ENCODE measurements at places on chromosomes 3 and 15.

DNA sequence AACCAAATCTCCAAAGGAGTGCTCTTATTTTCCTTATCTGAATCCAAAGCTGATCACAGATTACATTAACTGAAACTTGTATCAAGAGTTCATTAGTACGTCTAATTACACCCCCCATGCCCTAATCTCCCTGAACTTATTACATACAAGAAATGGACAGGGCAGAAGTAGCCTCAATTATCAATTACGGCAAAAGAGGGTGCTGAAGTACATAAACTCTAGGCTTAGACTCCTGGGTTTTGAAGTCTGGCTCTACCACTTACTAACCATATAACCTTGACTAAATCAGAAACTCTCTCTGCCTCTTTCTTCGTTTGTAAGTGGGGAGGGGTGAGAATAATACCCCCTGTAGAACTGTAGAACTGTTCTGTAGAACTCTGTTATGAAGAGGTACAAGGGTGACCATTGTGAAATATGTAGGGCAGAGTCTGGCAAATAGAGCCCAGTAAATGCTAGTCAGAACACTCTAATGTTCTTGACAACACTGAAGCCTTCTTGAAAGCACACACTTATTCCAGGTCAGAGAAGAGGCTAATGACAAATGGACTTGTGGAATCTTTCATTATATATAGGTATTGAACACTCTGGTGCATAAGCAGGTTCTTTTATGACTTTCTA is 19.6 kb upstream of the OR5K4 start:
- DNase-seq = no peak

DNA sequence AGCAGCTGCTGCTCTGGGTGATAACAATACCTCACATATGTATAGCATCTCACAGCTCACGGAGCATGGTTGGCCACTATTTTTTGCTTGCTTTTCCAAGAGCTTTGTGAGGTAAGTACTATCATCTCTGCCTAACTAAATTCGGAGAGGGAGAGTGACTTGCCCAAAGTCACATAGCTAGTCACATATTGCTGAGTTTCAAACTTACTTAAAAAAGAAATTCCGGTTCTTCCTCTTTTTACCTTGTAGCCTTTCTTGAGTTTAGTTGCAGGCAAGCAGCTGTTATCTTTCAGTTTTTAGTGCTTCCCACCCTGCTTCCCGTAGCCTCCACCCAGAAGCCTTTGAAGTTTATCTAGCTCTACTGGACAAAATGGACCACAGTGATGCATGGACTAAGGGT is 309.2 kb downstream of the PDCD6IP start:
- DNase-seq = no peak

- DNase-seq = no peak
Observed at GRCh38 chr15:29844290-29844903, 22.1 kb upstream of the TJP1 start.

DNA sequence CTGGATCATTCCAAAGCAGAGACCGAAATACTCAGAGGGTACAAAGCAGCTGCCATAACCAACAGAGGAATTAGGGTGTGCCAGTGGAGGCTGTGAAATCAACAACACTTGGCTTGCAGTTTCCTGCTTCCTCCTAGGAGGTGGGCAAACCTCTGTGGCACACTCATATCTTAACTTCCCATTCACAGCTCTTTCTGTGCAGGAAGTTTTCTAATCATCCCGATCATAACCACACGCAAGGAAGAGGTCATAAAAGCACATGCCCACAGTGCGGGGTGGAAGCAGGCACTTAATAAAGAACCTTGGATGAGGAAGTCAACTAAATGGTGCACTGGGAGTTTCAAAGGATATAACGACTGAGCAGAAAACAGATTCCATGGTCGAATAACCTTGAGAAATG is 5.1 kb downstream of the SCAMP2 start:
- DNase-seq = no peak
